ENCODE measurements at places on chromosomes 7 and 10.
A peak's percentile ranks its signal among the peaks of the same experiment; 100 is the strongest.

- no peaks in the 10 kb centered on the region for H3K36me3 ChIP-seq
- DNase-seq = no peak
- no peaks in the 10 kb centered on the region for H3K4me1 ChIP-seq
- no peak overlapping the region for H3K27ac ChIP-seq
- H3K27me3 ChIP-seq = no peaks in the 10 kb centered on the region
- H3K4me3 ChIP-seq = no peak overlapping the region
Observed at GRCh38 chr7:85423209-85423895, 236.5 kb upstream of the SEMA3D start.

DNA sequence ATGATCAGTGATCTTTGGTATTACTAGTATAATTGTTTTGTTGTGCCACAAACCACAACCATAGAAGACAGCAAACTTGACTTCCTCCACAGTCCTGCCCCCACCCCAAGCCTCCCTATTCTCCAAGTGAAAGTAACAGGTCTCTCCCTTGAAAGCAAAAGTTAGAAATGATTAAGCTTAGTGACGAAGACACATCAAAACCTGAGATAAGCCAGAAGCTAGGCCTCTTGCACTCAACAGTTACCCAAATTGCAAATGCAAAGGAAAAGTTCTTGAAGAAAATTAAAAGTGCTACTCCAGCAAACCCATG lies 7.5 kb downstream of the SAR1A start:
- H3K27ac ChIP-seq = no peak overlapping the region
- H3K27me3 ChIP-seq = no peaks in the 10 kb centered on the region
- no peak overlapping the region for H3K4me3 ChIP-seq

GRCh38 chr7:106358103-106358663 lies 73.4 kb upstream of the NAMPT start:
- H3K27ac ChIP-seq = no peak overlapping the region
- H3K4me3 ChIP-seq = no peak overlapping the region
- H3K36me3 ChIP-seq = no peaks in the 10 kb centered on the region
- no peak for DNase-seq
- no peaks in the 10 kb centered on the region for H3K4me1 ChIP-seq
- H3K27me3 ChIP-seq = no peaks in the 10 kb centered on the region

DNA sequence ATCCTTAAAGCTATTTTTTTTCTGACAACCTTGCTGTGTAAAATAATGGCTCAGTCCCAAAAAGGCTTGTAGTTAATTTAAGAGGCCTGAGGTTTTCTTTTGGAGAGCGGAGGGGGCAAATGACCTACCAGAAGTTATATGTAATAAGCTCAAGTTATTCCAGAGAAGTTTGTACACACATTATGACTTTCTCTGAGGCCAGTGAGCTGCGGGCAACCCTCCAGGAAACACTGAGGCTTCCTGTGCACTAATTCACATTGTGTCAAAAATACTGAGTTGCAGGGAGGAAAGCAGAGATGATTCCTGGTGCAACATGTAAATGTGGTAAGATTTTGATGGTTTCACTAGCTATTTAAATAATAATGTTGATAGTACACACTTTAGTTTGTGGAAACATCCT lies 188.6 kb downstream of the DIP2C start:
- DNase-seq = no peak
- no peak overlapping the region for H3K4me3 ChIP-seq
- H3K4me1 ChIP-seq = peaks cover 8% of the 10 kb centered on the region
- H3K27ac ChIP-seq = no peak overlapping the region

GRCh38 chr10:123019264-123019663 lies 10.5 kb downstream of the ACADSB start:
- no peaks in the 10 kb centered on the region for H3K36me3 ChIP-seq
- no peaks in the 10 kb centered on the region for H3K4me1 ChIP-seq
- H3K27ac ChIP-seq = no peak overlapping the region

DNA sequence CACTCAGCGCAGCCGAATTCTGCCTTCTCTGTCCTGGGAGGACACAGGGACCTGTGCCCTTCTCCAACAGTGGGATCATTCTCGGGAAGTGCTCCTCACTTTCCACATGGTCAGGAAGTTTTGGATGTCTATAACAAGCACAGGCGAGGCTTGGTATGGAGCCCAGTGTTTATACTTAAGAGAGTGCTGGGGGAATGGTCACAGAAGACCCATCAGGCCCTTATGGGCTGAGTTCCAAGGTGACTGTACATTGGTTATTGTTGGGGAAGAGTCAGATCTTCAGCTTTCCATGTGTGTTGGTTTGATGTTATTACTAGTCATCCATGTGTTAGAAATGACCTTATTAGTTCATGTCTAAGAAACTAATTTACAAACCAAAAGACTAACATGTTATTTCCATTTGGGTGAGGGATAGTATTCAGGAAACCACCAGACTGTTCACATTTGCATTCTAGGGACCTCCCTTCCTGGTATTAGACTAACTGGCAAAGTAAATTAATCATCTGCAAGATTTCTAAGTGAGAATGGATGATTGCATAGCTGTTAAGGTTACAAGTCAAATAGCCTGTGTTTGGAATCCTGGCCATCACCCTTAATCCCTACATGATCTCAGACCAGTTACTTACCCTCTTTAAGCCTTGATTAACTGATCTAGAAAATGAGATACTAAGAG lies 834.2 kb downstream of the LRMDA start:
- DNase-seq = no peak
- no peaks in the 10 kb centered on the region for H3K27me3 ChIP-seq
- no peak overlapping the region for H3K4me3 ChIP-seq
- no peaks in the 10 kb centered on the region for H3K36me3 ChIP-seq

DNA sequence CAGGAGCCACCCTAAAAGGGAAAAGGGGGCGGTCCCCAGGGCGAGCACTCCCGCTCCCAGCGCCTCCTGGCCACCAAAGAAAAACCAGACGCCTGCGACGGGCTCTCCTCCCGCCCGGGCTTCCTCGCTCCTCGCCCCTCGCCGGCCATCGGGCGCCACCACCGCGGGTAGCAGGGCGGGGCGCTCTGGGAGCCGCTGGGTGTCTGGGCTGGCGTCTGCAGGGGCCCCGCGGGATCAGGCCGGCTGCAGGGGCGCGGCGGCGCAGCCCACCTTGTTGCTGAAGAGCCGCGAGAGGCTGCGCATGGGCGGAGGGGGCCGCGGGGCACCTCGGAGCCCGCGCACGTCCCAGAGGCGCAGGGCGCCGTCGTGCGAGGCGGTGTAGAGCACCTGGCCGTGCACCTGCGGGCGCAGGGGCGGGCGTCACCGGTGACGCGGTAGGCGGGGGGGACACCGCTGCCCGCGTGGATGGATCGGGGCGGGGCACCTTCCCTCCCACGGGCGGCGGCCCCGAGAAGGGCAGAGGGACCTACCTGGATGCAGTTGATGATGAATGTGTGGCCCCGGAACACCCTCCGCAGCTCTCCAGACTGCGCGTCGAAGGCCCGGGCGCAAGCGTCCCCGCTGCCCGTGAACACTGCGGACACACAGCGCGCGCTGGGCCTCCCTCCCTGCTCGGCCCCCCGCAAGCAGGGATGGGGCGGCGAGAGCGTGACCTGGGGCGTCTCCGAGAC lies 28.3 kb downstream of the WDR86 start:
- peaks cover 3% of the 10 kb centered on the region for H3K36me3 ChIP-seq
- peak overlapping the region; percentile 45 for H3K4me3 ChIP-seq
- H3K27ac ChIP-seq = peak overlapping the region; percentile 16
- peak; percentile 73 for DNase-seq

DNA sequence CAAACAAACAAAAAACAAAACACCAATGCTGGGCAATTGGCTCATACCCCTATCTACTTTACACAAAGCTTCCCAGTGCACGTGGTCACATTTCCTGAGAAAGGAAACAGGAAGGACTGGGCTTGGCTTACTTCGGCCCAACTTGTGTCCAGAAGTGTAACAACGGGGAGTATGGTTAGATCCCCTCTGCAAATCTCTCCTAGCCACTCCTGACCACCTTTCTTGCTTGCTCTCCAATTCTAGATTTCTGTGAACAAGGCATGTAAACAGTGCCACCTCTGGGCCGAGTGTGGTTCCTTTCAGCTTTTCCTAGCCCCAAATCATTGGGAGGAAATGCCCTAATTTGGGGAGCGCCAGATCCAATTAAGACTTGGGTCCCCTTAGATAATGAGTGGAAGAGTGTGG lies 21.0 kb upstream of the FRAT2 start:
- H3K27ac ChIP-seq = no peak overlapping the region
- H3K36me3 ChIP-seq = no peaks in the 10 kb centered on the region
- H3K4me1 ChIP-seq = no peaks in the 10 kb centered on the region
- no peak for DNase-seq
- H3K27me3 ChIP-seq = no peaks in the 10 kb centered on the region

GRCh38 chr10:3980660-3981059 lies 195.7 kb upstream of the KLF6 start:
- H3K27me3 ChIP-seq = no peaks in the 10 kb centered on the region
- no peak overlapping the region for H3K4me3 ChIP-seq
- no peak overlapping the region for H3K27ac ChIP-seq
- H3K4me1 ChIP-seq = peaks cover 64% of the 10 kb centered on the region
- DNase-seq = no peak
- H3K36me3 ChIP-seq = no peaks in the 10 kb centered on the region

- H3K36me3 ChIP-seq = no peaks in the 10 kb centered on the region
- H3K4me3 ChIP-seq = no peak within 1 kb of the TSS
- no peaks in the 10 kb centered on the region for H3K27me3 ChIP-seq
- H3K4me1 ChIP-seq = no peaks in the 10 kb centered on the region
- DNase-seq = no peak
Observed at GRCh38 chr10:97584060-97584797, at the start of gene HOGA1. Gene HOGA1, plus strand, starts transcription at chr10:97584389. Its CDS starts 315 bp downstream, at chr10:97584704.

- H3K27ac ChIP-seq = no peak overlapping the region
- H3K27me3 ChIP-seq = no peaks in the 10 kb centered on the region
- no peak for DNase-seq
- no peaks in the 10 kb centered on the region for H3K4me1 ChIP-seq
- H3K36me3 ChIP-seq = no peaks in the 10 kb centered on the region
- H3K4me3 ChIP-seq = no peak overlapping the region
Observed at GRCh38 chr7:3167551-3167950, 123.9 kb upstream of the CARD11 start.

DNA sequence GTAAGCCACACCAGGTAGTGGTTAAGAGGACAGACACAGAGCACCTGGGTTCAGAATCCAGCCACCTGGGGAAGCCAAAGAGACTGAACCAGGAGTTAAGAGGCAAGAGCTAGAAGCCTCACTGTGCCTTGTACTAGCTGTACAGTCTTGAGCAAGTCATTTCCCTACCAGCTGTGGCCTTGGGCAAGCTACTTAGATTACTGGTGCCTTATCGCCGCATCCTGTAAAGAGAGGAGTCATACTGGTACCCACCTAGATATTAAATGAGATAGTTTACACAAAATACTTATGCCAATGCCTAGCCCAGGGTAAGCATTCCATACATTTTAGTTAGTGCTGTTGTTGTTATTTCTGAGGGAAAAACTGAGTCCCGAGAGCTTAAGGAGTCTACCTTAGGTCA lies 47.7 kb downstream of the HABP2 start:
- no peak for DNase-seq
- no peak overlapping the region for H3K27ac ChIP-seq
- H3K4me3 ChIP-seq = no peak overlapping the region
- no peaks in the 10 kb centered on the region for H3K36me3 ChIP-seq
- no peaks in the 10 kb centered on the region for H3K4me1 ChIP-seq
- no peaks in the 10 kb centered on the region for H3K27me3 ChIP-seq

DNA sequence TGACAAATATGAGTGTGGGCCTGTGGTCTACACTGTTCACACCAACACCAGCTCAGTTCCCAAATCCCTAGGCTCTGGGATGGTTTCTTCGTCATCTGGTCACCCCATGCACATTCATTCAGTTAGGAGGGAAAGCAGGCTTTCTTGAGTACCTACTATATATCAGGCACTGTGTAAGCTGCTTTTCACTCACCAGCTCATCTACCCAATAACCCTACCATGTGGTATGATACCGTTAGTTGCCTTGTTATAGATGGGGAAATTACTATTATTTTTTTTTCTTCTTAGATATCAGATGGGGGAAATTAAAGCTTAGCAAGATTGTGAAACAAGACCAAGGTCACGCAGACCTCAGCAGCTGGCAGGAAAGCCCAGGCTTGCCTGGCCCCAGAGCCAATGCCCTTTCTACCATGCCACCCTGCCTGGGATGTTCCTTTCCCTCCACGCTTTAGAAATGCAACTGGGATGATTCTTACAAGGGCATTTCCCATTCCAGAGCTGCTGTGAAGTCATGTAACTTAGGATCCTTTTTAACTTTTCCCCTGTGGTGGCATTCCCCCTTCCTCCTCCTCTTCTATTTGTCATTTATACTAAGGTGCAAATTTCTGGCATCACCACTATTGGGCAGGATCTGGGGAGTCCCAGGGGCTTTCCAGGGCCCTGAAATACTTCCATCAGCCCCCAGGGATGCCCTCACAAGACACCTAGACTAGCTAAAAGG lies 93.1 kb upstream of the EFCAB10 start:
- H3K4me3 ChIP-seq = no peak overlapping the region
- H3K36me3 ChIP-seq = no peaks in the 10 kb centered on the region
- H3K27ac ChIP-seq = no peak overlapping the region
- H3K4me1 ChIP-seq = peaks cover 58% of the 10 kb centered on the region
- H3K27me3 ChIP-seq = no peaks in the 10 kb centered on the region
- DNase-seq = no peak

DNA sequence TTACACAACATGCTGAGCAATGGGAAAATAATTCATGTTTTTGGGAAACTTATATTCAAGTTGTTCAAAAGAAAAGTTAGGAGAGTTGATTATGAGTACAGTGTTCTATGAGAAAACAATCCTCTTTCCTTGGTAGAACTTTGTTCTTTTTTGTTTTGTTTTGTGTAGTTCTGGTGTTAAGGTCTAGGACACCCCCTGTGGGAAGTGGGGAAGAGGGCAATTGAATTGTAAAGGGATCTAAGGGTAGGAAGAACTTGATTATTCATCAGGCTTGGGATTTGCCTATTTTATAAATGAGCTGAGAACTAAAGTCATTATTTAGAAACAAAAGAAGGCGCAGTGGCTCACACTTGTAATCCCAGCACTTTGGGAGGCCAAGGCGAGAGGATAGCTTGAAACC lies 25.9 kb upstream of the CDK13 start:
- no peak for DNase-seq
- H3K36me3 ChIP-seq = no peaks in the 10 kb centered on the region
- H3K27ac ChIP-seq = no peak overlapping the region
- no peaks in the 10 kb centered on the region for H3K4me1 ChIP-seq
- H3K4me3 ChIP-seq = no peak overlapping the region

- peaks cover 13% of the 10 kb centered on the region for H3K4me1 ChIP-seq
- no peaks in the 10 kb centered on the region for H3K27me3 ChIP-seq
- DNase-seq = no peak
- no peaks in the 10 kb centered on the region for H3K36me3 ChIP-seq
Observed at GRCh38 chr7:45921699-45922519, 837 bp upstream of the IGFBP3 start.

DNA sequence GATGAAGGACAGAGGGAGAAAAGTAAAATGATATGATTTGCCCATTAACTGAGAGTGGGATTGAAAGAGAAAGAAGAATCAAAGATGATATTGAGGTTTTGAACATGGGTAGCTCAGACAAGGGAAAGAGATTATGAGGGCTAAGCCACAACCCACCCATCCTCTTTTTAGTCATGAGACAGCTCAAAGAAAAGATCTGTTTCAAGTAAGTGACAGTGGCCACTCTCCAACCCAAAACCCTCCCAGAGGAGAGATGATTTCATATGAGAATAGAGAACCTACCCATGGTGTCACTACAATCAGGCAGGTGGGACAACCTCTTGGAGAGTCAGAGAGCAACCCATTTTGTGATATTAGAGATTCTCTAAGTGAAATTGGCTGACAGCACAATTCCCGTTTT lies 32.2 kb downstream of the PLXNA4 start:
- no peak overlapping the region for H3K4me3 ChIP-seq
- no peaks in the 10 kb centered on the region for H3K4me1 ChIP-seq
- DNase-seq = no peak
- H3K27ac ChIP-seq = no peak overlapping the region
- H3K27me3 ChIP-seq = no peaks in the 10 kb centered on the region
- H3K36me3 ChIP-seq = no peaks in the 10 kb centered on the region
